ENCODE measurements at places on chromosomes 2 and 18.

- DNase-seq = no peak
Observed at GRCh38 chr2:66840321-66841002, 405.5 kb downstream of the MEIS1 start.

DNA sequence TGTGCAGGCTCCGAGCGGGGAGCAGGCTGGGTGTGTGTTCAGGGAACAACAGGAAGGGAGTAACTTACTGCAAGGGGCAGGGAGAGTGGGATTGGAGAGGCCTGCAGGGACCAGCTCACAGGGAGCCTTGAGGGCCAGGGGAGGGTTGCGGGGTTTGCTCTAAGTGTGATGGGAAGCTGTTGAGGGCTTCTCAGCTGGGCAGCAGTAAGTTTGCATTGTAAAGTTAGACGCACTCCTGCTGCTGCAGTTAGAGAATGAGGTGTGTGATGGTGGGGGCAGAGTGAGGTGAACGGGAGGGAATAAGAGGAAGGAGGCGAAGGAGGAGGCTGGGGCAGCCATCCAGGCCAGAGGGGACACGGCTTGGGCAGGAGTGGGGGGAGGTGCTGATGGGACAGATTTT is 53.4 kb downstream of the BOLA3 start:
- DNase-seq = no peak

- peak; percentile 49 for DNase-seq
Observed at GRCh38 chr2:208256192-208256782, 1.4 kb upstream of the IDH1 start.

DNA sequence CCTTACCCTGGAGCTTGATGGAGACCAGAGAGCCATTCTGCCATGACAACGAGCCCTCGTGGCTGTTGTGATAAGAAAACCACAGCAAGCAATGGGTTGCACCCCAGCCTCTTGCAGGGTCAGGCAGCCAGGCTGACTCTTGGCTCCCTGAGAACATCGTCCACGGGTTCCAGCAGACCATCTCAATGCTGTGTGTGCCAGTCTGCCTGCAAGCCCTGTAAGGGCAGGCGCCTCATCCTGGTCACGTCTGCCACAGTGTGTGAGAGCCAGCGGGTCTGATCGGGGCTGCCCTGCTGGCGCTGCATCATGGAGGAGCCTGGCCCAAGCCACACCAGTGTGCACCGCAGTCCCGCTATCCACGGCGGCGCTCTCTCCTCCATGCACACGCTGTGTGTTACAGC is 71.0 kb upstream of the MGAT4A start:
- no peak for DNase-seq

GRCh38 chr2:239019183-239019581 is 171.3 kb downstream of the TWIST2 start:
- DNase-seq = no peak

GRCh38 chr18:27599202-27599829 is 414.2 kb upstream of the CHST9 start:
- DNase-seq = peak; percentile 12

DNA sequence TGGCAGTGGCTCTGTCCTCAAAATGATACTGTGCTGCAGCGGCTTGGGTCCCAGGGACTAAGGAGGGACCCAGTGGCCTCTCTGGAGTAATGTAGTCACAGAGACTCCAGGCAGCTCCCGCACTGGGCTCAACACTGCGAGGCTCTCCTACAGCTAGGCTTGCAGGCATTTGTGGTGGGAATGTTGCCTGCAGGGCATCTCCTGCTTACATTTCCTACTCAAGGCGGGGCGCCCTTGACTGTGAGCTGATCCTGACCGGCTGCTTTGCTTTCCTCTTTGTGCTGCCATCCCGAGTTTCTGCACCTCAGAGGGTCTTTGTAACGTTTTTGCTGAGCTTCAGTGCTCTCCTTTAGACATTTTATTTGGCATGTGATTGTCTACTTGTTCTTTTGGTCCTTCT is 177.4 kb upstream of the FN1 start:
- DNase-seq = no peak

DNA sequence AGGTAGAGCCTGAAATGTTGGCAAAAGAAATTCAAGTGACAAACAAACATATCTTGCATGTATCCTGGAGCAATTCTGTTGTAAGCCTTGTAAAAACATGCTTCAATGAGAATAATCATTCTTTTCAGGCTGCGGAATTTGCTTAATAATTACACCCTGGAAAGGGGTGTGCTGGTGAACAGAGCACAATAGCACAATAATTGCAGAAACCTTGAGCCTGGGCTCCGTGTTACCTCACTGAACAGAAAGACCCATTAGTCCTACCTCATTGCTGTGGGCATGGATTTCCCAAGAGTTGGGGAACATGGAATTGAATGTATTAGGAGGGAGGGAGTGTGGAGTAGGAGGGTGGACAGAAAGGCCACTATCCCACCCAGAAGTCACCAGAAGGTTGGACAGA is 168.0 kb upstream of the ALKAL2 start:
- DNase-seq = no peak

- no peak for DNase-seq
Observed at GRCh38 chr2:225378984-225379383, 20.5 kb upstream of the NYAP2 start.

All from Jurkat, Clone E6-1 (cell line).